Astrocyte of the spinal cord (primary cell): ENCODE measurements at places on chromosomes 2 and 18.

- DNase-seq, result no peak
Measured at GRCh38 chr2:226981791-226982326, 146.0 kb downstream of the RHBDD1 start.

DNA sequence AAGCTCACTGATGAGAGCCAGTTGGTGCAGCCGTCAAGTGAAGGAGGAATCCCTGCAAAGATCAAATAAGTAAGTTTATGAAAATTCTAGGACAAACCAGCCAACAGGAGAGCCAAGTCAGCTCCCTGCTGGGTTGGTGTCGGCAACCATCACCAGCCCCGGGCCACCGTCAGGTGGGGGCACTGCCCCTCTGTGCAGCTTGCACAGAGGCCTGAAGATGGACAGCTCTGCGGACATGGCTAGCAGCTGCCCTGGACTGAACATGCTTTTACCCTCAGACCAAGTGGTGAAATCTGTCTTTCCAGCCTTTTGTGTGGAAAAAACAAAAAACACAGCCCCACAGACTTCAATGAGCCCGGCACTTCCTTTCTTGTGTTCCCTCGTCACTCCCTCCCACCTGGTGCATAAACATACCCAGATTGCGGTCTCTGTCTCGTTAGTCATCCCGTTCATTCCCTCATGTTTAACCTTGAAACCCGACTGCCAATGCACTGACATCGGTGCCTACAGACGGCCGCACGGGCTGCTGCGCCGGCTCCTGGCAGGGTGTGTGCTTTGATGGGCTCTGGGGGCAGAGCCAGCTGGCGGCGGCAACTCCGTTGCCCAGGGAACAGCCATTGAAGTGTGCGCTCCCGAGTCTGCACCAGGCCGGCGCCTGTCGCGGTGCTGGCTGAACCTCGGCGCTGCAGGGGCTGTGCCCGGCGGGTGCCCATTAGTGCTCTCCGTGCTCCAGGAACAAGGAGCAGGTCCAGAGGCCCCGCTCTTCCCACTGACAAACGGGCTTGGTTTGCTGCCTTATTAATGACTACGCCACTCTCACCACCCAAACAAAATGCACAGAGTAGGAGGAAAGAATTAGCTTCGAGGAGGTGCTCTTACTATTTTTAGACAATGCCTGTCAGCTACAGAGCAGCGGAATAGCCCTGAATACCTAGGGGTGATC is 95.3 kb downstream of the EIPR1 start:
- peak; percentile 72 for DNase-seq

GRCh38 chr18:46252759-46253158 is 148.6 kb downstream of the HAUS1 start:
- peak; percentile 49 for DNase-seq

- DNase-seq, result no peak
Measured at GRCh38 chr2:210459880-210460279, 16.7 kb downstream of the LANCL1 start.

DNA sequence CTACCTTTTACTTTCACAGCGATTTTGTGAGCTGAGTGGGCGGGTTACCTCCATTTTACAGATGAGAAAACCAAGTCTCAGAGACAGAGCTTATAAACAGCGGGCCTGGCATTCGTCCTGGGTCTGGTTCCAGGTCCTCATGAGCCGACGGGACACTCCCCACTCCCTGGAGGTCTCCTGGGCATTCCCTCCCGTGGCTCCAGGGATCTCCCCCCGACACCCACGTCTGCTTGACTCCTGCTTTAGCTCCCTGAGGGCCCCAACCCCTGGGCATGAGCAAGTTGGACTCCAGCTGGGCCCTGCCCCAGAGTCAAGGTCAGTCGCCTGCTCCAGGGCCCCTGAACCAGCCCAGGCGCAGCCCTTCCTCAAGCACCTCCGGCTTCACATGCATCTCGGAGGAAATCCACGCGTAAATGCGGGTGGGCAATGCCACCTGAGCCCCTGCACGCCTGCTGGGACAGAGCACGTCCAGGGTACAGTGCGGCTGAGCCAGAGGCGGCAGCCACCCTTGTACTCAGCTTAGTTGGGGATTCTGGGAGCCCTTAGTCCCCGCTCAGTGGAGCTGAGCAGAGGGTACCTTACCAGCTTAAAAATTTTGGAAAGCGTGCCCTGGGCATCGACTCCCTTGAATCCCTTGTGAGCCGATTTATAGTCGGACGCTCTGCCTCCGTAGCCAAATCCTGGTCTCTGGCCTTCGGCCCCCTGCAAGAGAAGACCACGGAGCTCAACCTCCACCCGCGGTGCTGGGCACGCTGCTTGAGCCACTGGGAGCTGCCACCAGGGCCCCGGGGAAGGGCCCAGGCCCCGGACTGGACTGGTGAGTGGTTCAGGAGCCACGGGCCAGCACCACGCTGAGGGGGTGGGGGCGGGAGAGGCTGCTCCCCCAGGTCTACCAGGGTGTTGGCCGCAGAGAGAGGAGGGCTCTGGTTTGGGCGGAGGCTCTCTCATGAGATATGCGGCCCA is 148.1 kb downstream of the MBP start:
- DNase-seq, result no peak

- DNase-seq, result no peak
Measured at GRCh38 chr2:26683583-26683982, 8.9 kb upstream of the KCNK3 start.

DNA sequence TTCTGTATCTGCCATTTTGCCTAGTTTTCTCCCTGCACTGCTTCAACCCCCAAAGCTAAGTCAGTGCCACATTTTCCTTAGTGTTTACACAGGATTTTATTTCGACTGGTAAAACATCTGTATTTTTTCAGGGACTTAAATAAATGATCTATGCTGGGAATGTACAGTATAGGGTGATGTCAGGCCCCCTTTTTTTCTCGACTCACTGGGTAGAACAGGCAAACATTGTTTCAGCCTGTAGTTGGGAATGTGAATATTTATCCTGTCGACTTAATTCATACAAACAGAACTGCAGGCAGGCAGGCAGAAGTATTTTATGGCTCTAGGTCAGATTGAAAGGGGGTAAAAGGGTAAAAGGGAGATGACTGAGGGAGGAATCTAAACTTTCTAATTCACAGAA is 123.5 kb upstream of the ZFP36L2 start:
- DNase-seq, result peak; percentile 56

DNA sequence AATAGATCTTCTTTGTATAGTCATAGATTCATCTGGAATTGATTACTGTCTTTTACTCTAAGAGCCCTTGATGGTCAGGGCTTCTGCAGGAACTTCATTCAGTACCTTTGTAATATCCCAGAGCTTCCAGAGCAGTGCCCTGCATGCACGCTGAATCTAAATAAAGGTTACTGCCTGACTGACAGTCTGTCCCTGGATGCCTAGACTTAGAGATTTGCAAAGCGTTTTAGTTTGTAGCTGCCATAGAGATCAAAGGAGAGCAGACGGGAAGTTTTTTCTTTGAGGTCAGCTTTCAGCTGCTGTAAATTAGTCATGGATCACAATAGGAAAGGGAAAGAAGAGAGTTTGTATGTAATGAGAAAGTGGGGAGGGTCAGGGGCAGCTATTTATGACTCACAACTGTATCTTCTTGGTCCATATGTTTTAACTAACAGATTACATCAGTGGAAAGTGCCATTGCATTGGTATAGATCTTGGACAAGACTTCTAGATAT is 45.2 kb upstream of the NYAP2 start:
- peak; percentile 94 for DNase-seq

DNA sequence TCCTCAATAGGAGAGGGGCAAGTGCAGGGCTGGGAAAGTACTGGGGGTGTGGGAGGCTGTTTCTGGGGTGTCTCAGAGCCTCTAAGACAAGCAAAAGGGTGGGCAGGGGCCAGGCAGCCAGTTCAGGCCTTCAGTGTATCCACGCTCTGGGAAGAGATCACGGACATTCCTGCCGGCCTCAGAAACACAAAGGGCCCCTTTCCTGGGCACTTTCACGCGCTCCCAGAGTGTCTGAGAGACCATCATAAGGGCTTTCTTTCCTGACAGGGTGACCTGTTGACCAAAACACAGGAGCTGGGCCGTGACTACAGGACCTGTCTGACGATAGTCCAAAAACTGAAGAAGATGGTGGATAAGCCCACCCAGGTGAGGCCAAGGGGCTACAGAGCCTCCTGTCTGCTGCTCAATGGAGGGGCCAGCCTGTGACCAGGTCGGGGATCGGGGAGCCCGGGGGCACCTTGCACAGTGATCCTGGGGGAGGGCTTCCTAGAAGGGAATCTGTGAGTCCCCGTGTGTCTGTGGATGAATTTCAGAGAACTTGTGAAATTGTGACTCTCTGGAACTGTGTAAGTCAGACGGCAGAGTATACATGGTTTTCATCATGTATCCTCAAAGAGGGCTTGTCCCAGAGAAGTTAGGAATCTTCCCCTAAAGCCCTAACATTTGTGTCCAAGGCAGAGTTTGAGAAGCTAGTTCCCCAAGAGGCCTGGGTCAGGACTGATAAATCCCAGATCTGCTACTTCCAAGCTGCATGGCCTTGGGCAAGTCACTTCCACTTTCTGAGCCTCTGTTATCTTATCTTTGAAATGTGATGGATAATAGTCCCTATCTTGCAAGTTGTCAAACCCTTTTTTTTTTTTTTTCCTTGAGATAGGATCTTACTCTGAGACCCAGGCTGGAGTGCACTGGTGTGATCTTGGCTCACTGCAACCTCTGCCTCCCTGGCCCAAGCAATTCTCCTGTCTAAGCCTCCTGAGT is 1.8 kb downstream of the GNLY start:
- DNase-seq, result no peak

DNA sequence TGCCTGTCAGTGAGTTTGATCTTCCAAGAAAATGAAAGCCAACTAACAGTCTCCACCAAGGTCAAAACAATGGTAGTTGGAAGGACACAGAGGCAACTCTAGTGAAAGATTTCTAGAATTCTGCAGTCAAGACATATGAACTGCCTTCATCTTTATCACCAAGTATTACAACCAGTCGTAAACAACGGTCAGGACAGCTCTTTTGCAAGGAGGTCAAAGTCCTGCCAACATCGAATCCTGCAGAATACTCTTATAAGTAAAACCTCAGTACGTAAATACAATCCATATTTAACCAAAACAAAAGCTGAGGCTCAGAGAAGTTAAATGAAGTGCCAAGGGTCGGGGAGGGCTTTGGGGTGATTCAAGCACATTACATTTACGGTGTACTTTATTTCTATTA is 3.1 kb downstream of the FEZ2 start:
- no peak for DNase-seq

- peak; percentile 87 for DNase-seq
Measured at GRCh38 chr18:13447621-13448334, 229.2 kb downstream of the LDLRAD4 start.

DNA sequence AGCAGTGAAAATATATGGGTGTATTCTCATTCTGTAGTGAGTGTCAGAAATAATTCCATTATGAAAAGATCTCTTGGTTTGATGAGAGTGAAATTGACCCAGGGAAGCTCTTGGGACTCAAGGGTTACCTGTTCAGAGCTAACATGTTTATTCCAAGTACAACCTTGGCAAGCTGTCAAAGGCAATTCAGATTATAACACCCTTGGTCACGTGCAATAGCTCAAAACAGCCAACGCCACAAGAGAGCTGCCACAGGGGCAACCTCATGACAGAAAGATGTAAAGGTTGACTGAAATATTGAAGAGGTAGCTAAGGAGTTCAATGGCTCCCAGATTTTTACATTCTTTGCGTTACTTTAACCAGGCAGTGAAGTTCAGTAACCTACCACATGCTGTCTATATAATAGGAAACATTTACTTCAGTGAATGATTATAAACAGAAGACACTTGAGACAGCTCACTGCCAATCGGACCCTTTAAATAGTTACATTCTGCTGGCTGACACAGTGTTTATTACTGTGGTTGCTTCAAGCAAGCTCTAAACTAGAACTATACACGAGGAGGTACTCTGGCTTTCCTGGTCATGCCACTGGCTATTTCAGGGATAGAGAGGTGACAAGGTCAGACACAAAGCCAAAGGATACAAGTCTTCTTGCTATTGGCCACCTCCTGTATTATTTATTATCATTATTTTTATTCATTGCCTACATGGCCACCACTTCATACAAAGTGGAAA is 187.3 kb downstream of the PID1 start:
- DNase-seq, result no peak

GRCh38 chr18:31401156-31402025 is 24.8 kb downstream of the DSG4 start:
- no peak for DNase-seq

- no peak for DNase-seq
Measured at GRCh38 chr2:45768208-45768607, 116.7 kb downstream of the PRKCE start.

GRCh38 chr2:105730170-105730569 is 14.5 kb upstream of the NCK2 start:
- no peak for DNase-seq

DNA sequence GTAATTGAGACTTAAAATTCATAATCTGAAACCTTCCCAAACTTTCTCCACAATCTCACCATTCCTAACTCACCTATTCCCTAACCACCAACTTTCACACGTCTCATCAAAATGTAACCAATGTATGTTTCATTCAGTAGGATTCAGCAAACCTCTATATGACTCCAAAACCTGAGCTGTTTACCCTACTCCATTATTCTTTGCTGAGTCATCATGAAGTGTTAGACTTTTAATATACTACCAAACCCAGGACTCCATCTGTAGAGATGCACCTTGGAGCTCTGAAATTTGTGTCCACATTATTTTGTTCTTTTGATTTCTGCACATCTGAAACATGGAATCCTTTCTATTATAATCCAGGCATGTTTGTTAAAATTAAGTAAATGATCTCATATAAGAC is 727.0 kb upstream of the PIK3C3 start:
- no peak for DNase-seq

DNA sequence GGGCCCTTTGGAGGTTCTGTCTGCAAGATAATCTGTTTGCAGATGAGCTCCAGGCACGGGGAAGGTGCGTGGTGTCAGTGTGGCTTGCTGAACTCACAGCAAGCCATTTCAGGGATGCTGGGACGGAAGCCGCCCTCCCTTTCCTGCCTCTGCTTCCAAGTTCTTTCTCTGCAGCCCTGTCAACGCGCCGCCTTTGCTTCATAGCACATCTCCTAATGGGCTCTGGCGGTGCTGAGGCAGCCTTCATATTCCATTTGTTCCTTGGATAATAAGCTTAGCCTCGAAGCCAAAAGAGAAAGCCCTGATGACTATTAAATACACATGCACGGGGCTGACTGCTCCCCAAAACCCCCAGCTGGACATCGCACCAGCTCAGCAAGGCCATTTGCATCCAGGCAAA is 81.7 kb upstream of the TAF1B start:
- DNase-seq, result no peak

DNA sequence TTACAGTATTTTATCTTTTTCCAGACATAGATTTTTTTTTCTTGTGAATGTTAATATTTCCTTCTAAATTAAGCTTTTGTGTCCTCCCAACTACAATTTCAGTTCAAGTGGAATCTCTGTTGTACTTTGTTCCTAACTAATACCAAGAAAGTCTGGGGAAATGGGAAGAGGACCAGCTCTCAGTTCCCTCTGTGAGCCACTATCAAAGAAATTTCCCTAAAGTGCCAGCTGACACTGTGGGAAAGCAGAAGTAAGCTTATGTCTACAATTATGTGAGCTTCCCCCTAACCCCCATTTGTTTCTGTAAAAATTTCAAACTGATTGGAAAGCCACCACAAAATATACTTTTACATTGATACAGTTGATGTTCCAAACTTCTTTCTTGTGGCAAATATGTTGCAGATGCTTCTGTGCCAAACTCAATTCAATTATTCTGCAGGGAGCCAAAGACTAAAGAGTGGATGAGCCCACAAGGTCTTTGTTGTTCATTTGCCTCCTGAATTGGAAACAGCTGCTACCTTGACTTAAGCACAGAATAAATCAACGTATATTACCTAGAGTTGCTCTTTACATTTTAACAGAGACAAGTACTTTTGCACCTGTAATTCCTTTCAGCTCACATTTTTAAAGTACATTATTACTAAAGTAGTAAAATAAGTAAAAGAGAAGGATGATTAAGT is 306.6 kb downstream of the PTH2R start:
- no peak for DNase-seq
